Spinal cord (tissue), 10 donors: ENCODE measurements at places on chromosomes 2 and 18.
A peak's percentile ranks its signal among the peaks of the same experiment; 100 is the strongest.

DNA sequence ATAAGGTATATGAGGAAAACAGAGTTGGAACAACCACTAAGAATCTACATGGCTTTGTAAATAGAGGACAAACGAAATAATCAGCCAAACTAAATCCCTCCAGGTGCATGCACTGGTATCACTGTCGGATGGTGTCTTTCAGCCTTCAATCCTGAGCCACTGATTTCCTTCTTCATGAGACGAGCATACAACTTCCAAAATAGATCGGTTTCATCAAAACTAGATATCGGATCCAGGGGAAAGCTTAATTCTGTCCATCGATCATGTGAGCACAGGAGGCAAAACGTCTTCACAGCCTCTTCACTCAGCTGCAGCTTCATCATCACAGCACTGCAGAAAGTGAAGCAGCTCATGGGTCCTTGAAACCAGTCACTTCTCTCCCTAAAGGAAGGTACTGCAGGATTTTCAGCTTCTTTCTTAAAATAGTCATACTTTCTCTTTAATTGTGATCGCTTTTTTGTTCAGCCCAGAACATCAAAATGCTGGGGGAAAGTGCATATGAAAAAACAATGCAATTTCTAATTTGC lies 80.5 kb downstream of the DTNB start:
- no peak for DNase-seq

GRCh38 chr18:2825613-2826175 lies 21.1 kb upstream of the EMILIN2 start:
- DNase-seq, result no peak

DNA sequence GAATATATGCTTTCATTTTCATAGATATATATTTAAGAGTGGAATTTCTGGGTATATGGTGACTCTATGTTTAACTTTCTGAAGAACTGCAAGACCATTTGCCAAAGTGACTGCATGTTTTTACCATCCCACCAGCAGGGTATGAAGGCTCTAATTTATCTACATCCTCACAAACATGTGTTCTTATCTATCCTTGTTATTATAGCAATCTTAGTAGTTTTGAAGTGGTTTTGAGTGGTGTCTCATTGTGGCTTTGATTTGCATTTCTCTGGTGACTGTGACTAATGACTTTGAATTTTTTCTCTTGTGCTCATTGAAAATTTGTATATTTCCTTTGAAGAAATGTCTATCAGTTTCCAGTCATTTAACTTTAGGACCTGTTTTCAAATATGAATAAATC lies 310.2 kb upstream of the NRP2 start:
- DNase-seq, result no peak

GRCh38 chr2:102264952-102265351 lies 46.4 kb upstream of the IL1RL1 start:
- no peak for DNase-seq

GRCh38 chr2:157996799-157997198 lies 104.9 kb upstream of the UPP2 start:
- DNase-seq, result no peak

DNA sequence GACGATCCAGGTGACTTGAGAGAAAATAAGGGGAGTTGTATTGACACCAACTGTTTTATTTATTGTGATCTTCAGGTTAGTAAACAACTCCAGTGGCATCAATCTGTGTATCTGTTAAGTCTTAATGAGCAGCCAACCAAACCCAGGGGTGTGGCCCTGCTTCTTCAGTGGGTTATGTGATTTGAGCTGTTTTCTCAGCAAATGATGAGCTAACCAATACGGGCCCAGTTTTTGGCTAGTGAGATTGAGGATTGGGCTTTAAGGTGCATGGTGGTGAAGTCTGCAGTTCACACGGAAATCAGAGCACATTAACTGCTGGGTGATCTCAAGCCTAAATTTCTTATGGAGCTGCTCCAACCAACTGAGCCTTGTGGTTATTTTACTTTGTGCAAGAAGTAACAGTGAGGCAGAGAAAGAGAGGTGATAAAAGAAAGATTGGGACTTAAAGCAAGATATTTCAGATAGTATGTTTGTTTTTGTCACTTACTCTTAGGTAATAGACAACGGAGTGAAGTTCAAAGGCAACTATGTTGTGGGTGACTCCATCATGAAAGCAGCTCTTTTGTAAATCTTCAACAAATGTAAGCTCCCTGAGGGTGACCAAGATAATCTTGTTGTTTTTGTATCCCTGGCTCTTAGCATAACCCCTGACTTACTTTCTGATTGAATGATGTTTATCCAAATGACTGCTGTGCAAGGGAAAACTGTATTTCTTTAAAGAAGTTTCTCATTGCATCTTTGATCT lies 2.4 kb downstream of the MTCL1 start:
- DNase-seq, result no peak

GRCh38 chr2:64779117-64779690 lies 125.5 kb upstream of the SERTAD2 start:
- no peak for DNase-seq

GRCh38 chr2:42424033-42424432 lies 63.0 kb upstream of the COX7A2L start:
- no peak for DNase-seq

- DNase-seq, result no peak
These were observed 2.7 kb upstream of the ASNSD1 start for GRCh38 chr2:189658306-189659212.

DNA sequence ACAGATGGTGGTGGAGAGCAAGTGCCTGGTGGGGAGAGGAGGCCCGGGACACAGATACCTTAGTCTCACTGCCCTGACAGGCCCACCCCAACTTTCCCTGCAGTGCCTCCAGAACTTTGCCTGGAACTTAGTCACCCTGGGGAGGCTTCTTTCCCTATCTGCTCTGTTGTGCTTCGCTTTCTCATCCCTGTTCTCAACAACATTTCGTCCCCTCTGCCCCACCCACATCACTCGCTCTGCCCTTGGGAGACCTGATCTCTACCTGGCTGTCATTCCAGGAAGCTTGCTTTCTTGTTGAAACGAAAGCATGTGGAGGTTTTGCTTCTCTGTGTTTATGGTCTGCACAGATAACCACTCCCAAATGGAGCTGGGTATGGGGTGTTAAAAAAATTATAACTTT lies 93.8 kb downstream of the PRKCE start:
- no peak for DNase-seq

DNA sequence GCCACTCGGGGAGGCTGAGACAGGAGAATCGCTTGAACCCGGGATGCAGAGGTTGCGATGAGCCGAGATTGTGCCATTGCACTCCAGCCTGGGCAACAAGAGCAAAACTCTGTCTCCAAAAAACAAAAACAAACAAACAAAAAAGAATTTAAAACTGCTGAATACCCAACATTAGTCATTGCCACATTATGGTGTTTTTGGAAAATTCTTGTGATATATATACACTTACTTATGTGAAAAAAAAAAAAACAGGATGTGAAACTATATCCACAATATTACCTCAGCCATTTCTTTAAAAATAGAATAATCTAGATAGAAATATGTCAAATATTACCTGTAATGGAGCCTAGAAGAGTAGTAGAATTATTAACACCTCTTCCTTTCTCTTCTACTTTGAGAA lies 288.3 kb upstream of the FN1 start:
- DNase-seq, result no peak

DNA sequence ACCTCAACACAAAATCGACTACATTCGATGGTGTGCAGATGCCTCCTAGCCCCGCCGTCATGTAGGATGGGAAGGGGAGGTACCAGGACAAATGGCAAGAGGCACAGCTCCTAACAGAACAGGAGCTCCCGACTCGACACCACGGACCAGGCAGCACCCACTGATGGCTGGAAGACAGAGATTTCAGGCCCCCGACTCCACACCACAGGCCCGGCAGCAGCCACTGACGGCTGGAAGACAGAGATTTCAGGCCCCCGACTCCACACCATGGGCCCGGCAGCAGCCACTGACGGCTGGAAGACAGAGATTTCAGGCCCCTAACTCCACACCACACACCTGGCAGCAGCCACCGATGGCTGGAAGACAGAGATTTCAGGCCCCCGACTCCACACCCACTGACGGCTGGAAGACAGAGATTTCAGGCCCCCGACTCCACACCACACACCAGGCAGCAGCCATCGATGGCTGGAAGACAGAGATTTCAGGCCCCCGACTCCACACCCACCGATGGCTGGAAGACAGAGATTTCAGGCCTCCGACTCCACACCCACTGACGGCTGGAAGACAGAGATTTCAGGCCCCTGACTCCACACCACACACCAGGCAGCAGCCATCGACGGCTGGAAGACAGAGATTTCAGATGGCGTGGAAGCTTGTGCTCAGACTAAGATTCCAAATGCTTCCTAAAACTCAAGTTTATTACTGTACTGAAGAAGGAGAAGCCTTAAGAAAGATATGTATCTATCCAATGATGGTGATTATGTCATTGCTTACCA lies 135.5 kb downstream of the EIPR1 start:
- DNase-seq, result no peak

GRCh38 chr2:237091779-237092436 lies 6.2 kb downstream of the COPS8 start:
- no peak for DNase-seq

DNA sequence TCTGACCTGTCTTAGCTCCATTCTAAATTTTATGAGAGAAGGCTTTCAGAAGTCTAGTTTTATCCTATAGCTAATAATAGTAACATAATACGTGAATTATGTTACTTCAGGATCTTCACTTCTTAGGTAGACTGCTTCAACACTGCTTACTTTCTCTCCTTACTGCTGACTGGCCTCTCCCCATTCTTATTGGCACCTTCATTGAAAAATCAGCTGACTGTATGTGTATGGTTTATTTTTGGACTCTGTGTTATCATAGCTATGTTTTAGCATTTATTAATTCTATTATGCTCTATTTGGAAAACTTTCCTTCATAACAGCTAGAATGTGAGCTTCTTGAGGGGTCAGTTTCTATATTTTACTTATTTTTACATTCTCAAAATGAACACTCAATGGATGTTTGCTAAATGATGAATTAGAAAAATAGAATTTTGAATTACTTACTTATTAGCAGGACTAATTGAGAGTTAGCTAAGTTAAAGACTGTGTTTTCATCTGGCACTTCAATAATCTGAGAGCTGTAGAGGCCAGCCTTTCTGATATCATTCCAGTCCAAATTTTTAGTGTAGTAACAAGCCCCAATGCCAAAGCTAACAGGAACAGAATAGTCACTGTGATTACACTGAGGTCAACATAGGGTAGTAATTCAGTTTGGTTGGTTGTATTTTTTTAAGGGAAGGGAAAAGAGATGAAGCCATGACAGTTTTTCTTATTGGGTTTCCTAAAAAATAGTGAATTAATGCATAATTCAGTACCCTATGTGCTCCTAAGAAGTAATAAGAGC lies 92.3 kb downstream of the TTC27 start:
- DNase-seq, result no peak

DNA sequence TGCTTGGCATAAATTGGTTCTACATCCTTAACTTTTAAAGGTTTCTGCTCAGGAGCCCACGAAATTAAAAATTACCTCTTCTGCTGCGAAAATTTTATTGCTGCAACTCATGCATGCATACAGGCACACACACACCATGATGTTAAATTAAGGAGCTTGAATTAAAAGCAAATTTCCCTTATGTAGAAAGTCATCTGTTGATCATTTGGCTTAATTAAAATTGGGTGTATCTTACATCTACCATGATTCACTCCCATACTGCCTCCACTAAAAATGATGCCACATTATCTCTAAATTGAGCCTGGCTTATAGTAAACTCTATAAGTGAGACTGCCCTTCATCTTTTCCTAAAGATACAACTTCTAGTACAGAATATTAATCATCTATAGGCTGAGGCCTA lies 145.4 kb downstream of the NCK2 start:
- DNase-seq, result no peak

- DNase-seq, result no peak
These were observed 21.9 kb downstream of the MC2R start for GRCh38 chr18:13893418-13893760.

- DNase-seq, result no peak
These were observed 115.1 kb upstream of the COPS8 start for GRCh38 chr2:236970656-236971010.

DNA sequence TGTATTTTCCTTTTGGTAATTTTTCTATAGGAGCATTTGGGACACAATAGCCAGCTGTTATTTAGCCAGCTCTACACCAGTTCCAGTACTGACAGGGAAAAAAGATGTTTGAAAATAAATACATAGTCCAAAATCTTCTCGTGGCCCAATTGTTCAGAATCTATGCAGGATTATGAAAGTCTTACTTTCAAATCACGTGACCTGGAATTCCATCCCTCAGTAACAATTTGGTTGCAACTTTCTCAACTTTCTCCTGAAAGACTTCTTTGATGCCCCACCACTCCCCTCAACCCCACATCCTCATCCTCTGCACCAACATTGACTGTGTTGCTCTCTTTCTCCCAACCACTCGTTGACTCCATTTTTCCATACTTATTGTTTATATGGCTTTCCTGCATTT lies 539.0 kb downstream of the LRP1B start:
- DNase-seq, result no peak

DNA sequence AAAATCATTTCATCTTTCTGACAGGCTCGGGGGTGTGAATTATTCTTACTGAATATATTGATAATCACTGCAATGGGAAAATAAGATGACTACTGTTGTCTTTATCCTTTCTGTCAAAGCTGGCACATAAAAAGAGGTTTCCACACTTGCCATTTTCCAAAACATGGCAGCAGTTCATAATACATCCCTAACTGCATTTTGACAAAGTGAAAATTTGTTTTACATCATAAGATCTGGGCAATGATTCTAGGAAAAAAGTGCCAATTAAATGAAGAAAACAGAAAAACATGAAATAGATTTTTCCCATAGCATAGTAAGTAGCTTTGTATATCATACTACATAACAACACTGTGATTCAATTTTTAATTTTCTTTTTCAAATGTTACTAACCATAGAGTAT lies 65.4 kb downstream of the ERBB4 start:
- DNase-seq, result peak; percentile 84

- no peak for DNase-seq
These were observed 18.5 kb downstream of the MBP start for GRCh38 chr18:77114152-77114414.

DNA sequence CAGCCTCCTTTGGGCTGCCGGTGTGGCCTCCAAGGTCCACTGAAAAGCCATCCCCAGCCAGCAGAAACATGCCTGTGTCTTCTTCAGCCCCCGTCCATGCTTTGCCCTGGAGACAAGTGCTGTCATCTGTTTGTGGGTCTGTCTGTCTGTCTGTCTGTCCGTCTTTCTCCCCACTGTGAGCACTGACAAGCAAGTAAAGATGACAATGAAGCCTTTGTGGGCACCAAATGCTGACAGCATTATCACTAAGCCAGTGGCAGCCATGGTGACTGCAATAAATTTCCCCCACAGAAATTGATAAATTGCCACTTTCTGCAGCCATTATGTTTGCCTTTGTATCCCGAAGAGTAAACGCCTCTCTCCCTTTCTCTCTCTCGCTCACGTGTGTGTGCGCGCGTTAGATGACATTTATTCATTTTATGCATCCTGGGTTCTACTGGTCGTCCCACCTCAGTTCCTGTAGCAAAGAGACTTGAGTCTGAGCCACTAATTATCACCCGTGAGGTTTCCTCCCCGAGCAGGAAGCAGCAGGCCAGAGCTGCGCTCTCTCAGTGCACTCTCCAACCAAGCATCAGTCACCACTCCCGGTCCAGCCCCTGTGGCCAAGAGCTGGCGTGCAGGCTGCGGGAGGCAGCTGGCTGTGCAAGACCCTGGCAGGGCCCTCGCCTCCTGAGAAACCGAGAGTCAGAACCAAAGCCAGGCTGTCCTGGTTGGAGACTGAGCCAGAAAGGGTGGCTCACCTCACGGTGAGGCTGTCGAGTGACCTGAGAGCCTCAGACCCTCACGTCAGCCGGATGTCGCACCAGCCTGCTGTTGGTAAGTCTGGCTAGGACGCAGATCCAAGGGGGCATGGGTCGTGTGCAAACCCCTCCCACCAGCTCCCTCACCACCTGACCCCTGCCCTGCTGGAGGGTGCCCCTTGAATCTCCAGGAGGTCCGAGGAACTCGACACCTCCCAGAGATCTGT lies 6.9 kb downstream of the STEAP3 start:
- peak; percentile 63 for DNase-seq

- DNase-seq, result no peak
These were observed 156.6 kb downstream of the DYSF start for GRCh38 chr2:71609958-71610357.
